ENCODE measurements at places on chromosomes 6 and 20.

DNA sequence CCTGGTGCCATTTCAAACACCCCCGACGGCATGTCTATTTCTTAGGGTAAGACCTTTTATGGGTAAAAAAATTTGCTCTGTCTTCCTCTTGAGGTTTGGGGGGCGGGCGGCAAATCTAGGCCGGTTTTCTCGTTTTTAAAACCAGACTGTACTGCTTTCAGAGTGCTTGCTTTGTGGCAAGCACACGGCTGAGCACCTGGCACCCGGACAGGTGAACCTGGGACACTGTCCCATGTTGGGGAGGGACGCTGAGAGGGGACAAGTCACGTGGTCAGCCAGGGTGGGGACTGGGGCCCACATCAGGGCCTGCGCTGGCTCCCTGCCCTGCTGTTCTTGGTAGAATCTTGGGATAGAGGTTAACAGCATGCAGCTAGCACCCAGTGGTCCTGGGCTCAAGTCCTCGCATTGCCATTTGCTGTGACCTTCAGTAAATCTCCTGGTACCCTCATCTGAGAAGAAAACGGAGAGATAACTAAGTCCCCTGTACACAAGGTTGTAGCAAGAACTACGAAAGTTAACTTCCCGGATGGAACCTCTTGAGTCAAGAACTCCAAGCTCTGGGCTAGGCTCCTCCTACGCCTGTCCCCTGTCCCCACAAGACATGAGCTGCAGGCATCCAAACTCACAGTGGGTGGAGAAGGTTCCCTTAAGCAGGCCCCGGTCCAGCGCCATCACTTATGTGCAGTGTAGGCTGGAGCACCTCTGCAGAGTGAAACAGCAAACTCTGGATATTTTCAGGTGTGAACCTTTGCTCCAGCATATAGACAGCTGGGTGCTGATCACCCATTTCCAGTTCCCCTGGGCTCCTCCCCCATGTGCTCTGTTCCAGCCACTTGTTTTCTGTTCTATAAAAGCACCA, 41.7 kb downstream of the PMEPA1 start:
- no peak for DNase-seq

- DNase-seq: no peak
Measured at GRCh38 chr20:3716195-3716834, 3.9 kb upstream of the SIGLEC1 start.

DNA sequence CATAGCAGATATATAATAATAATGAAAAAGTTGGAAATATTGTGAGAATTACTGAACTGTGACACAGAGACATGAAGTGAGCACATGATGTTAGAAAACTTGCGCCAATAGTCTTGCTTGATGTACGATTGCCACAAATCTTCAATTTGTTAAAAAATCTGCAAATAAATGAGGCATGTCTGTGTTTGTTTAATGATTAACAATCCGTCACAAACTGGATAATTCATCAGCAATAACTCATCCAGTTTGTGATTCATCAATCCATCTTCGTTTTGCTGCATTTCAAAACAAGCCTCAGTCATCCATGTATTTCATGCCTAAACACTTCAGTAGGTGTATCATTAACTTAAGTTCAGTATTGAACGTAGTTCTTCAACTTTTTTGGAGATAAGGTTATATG, 25.5 kb upstream of the SMIM26 start:
- DNase-seq: no peak

GRCh38 chr6:168121303-168121665, 42.3 kb upstream of the FRMD1 start:
- DNase-seq: no peak

DNA sequence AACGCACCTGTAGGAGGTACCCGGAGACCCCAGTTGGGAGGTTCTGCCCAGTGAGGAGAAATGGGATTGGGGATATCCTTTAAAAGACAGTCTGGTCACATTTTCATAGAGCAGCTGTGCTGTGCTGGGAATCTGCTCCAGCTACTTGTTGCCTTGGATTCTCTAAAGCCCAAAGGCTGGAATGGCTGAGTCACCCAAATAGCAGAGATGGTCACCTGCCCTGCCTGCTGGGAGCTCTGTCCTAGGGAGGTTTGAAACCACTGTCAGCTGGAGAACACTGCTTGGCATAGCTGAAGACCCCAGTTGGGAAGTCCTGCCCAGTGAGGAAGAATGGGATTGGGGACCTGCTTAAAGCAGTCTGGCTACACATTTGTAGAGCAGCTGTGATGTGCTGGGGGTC, 34.8 kb upstream of the TFB1M start:
- DNase-seq: no peak

Data from stimulated activated CD4-positive, alpha-beta T cell treated with anti-CD3 and anti-CD28 coated beads, TNF-alpha, amount 100 ng/mL, for 4 hours (primary cell).